ENCODE measurements at places on chromosomes 2 and 18.

DNA sequence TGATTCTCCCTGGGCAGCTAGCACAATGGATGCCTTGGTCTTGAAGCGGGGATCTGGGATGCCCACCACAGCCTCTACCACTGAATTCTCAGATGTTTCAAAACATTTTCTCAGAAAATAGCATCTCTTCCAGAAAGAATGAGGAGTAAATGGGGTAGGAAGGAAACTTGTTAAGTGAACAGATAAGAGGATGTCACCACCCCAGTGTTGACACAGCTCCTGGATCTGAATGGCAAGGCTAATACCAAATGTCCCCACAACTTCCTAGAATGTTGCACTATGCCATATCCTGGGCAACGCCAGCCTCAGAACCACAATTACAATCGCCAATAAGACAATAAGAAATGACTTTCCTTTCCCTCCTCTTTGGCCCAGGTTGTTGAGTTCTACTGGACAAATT is 177.2 kb downstream of the BCL11A start:
- no peak for DNase-seq

DNA sequence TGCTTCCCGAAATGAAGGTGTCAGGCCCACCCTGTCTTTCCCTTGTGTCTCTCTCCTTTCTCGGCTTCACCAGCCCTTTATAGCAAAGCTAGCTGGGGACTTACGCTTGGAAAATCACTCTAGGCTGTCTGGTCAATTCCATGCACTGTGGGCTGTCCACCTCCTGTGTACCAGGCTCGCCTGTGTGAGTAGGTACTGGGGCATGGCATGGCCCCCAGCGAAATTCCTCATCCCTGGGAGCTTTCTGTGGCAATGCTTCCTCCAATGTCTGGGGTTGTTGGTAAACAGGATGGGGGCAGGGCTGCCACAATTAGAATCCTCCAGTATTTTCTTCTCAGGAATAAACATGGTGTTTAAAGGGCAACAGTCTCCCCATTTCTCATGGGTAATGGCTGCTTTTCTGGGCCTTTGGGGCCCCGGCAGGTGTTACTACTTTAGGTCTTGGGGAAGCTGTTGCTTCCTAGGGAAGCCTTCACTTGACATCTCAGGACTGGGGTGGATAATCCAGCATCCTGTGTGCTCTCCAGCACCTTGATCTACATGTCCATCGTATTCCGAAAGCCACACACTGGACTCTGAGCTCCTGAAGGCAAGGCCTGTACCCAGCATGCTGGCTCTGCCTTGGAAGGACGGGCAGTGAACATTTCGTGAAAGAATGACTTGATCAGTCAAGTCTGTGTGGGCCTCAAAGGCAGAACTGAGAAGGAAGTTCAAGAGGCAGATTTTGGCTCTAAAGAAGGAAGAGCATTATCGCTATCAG is 21.1 kb downstream of the RHOB start:
- no peak for DNase-seq

- DNase-seq, result no peak
Measured at GRCh38 chr2:204265681-204266181, 279.5 kb upstream of the PARD3B start.

GRCh38 chr2:25309402-25309801 is 32.3 kb downstream of the DNMT3A start:
- peak; percentile 44 for DNase-seq

GRCh38 chr18:74281980-74282754 is 9.6 kb downstream of the CYB5A start:
- DNase-seq, result no peak
